Activated CD4-positive, alpha-beta T cell treated with anti-CD3 and anti-CD28 coated beads for 4 hours (primary cell): ENCODE measurements at places on chromosomes 12 and 14.
A peak's percentile ranks its signal among the peaks of the same experiment; 100 is the strongest.

DNA sequence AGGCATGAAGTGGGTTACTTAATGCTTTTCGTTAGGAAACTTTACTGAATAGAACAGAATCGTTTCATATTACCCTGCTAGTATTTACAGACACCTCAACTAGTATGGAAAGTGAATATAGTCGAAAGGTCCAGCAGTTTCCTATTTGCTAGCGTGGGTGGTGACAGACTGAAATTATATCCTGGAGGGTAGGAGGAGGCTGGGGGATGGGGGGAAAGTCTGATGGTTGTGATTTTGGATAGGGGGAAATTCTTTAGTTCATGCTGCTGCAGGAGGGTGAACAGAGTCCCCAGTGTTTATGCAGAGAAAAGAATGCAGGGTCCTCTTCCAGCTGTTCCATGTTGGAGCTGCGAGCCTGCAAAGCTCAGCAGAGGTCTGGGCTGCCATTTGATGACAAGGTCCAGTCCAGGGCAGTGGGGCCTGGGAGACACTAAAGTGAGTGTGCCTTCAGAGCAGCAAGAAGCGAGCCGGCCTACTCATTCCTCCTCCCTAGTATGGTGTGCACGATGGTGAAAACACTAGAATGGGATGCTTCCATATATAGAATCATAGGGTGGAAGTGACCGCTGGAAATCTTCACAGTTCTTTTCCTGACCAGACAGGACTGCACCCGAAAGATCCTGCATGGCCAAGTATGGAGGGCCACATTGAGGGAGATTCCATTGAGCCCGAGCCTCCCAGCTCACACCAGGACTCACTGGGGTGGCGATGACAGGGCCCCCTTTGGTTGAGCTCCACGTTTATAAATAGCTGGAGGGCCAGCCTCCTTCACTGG is 2.1 kb downstream of the SAMD4A start:
- no peak for DNase-seq

DNA sequence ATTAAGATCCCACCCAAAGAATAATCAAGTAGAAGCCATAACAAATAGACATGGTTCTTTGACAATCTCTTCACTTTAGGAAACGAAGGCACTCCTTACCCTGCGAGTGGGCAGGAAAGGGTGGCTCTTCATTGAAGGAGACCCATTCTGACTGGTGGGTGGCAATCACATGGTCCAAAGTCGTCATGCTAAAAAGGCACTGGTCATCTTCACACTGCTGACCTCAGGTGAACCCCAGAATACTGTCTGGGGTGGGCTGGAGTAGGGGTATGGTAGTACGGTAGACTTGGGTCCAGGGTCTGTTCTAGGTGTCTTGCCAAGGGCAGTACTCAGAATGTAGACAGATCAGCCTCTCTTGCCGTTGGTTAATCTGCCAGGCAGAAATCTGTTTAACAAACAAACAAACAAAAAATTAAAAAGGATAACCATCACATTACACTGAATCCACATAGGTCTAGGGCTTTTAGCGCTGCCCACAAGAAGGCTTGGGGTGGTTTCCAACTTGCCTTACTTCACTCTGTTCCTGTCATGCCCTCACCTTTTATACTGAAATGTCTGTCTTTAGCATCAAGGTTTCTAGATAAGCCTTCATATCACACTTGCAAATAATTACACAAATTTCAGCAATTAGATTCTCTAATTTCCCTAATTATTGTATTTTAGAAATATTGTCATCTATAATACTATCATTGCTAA is 1.8 kb downstream of the STON2 start:
- DNase-seq, result no peak

- DNase-seq, result no peak
These were observed 7.3 kb upstream of the C2CD5 start for GRCh38 chr12:22551624-22552023.

GRCh38 chr14:67738740-67739504 is 37.2 kb downstream of the RDH12 start:
- peak; percentile 3 for DNase-seq

DNA sequence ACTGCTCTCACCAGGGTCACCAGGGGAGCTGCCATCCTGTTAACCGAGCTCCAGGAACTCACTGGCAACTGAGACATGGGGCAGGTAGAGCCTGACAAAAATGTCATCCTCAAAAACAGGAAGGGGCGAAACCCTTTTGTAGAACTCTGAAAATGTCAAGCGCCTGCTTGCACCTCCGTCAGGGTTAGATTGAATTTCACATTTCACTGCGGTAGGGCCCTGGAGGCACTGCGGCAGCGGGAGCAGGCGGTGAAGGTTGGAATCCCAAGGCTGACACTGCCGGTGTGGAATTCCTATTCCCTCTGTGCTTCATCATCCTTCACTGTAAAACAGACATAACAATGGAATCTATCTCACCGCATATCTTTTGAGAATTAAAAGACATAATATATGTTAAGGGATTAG is 142.8 kb upstream of the TMCC3 start:
- no peak for DNase-seq

DNA sequence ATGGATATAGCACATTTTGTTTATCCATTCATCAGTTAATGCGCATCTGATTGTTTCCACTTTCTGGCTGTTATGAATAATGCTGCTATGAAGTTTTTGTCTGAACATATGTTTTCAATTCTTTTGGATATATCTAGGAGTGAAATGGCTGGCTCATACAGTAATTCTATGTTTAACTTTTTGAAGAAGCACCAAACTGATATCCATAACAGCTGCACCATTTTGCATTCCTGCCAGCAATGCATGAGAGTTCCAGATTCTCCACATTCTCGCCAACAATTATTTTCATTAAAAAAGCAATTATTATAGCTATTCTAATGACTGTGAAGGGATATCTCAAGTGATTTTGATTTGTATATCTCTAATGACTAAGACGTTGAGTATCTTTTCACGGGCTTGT is 89.9 kb upstream of the PPP4R3A start:
- DNase-seq, result no peak

- DNase-seq, result no peak
These were observed 69.2 kb upstream of the PIK3C2G start for GRCh38 chr12:18192119-18192518.

GRCh38 chr12:94140556-94140955 is 7.8 kb upstream of the PLXNC1 start:
- DNase-seq, result peak; percentile 31

- no peak for DNase-seq
These were observed 427.5 kb downstream of the SNAPC1 start for GRCh38 chr14:62189698-62190097.

- DNase-seq, result no peak
These were observed 27.8 kb downstream of the RPGRIP1 start for GRCh38 chr14:21307637-21308036.

GRCh38 chr12:95787274-95787818 is 3.2 kb downstream of the NTN4 start:
- no peak for DNase-seq

GRCh38 chr14:78278464-78279250 is 108.5 kb downstream of the NRXN3 start:
- DNase-seq, result no peak

DNA sequence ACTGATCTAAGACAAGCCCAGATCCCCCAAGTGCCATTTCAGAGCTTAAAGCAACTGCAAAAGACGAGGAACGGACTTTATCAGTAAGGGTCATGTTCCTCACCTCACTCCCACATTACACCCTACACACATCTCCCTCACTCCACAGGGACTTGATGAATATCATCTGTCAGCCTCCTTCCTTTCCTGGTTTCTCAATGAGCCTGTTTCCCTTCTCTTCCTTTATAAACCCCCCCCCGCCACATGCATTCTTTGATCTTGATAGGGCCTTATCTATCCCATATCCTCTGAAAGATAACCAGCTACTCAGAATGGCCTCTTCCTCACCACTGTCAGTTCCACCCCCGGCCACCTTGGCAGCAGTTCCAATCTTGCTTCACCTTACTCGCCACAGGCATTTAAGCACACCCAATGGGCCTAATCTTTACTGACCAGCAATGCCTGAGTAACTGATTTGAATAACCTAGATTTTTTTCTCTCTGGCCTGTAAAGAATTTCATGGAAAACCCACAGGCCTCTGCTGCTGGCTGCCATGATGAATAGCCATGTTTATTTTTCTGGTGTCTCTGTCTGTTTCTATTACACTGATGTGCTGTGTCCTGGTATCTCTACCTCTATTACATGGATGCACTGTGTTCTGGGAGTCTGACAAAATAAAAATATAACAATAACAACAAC is 138.7 kb downstream of the PHLDA1 start:
- DNase-seq, result no peak

DNA sequence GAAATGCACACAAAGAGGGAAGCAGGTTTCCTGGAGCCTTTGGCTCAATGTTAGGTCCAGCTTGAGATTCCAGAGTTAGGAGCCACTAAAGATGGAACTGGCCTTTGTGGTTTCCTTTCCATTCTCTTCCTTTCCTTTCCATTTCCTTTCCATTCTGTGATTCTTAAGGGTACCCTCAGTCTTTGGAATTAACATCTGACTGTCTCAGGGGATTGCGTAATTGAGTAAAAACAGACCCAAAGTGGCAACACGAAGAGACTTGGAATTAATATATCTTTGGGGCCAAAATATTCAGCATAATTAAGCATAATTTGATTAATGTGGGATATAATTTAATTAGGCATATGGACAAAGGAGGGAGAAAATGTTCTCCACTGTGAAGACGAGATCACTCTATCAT is 205.6 kb downstream of the CRADD start:
- DNase-seq, result no peak

- no peak for DNase-seq
These were observed 33.1 kb upstream of the MMP17 start for GRCh38 chr12:131795064-131795463.

GRCh38 chr12:38163442-38163801 is 153.2 kb upstream of the ALG10B start:
- no peak for DNase-seq

- no peak for DNase-seq
These were observed 172.1 kb downstream of the ETV6 start for GRCh38 chr12:11821386-11822080.
